ENCODE measurements at places on chromosomes 1 and 21. TPM values are rescaled to one million over a fixed set of nuclear protein-coding genes. Genes with fewer than 3 reads are reported as not detected.

Gene UBE2U
- polyA plus RNA-seq = not detected

GRCh38 chr1:33045814-33046213 is 9.1 kb upstream of the AK2 start:
- no peak for DNase-seq

DNA sequence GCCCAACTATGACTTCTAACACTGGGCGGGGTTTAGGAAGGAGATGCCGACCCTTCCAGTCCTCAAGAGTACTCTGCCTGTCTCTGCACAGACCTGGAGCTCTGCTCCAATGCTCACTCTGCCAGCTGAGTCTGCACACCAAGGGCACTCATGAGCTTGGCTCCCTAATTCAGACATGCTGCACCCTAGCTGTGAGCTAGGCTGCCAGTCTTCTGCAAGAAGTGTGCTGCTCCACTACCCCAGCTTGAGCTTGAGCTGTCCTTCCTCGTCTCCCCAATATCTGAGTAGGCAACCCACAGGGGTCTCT is 13.2 kb downstream of the TP53BP2 start:
- DNase-seq = no peak

- DNase-seq = no peak
Observed at GRCh38 chr1:38834221-38834782, 25.3 kb downstream of the RRAGC start.

- DNase-seq = no peak
Observed at GRCh38 chr1:165539306-165539705, 4.5 kb upstream of the LRRC52 start.

- DNase-seq = no peak
Observed at GRCh38 chr1:57633881-57634280, 210.0 kb upstream of the DAB1 start.

Data from keratinocyte (primary cell).